Left kidney (tissue), 8 donors: ENCODE measurements at places on chromosomes 2 and 18. TPM values are rescaled to one million over a fixed set of nuclear protein-coding genes. Genes with fewer than 3 reads are reported as not detected.

The RAX gene
- not detected for polyA plus RNA-seq

The NYAP2 gene
- polyA plus RNA-seq = 0.17 TPM

The FNDC4 gene
- 6.8 TPM for polyA plus RNA-seq

The GKN2 gene
- not detected for polyA plus RNA-seq

The RUFY4 gene
- polyA plus RNA-seq = 0.32 TPM

The ICOS gene
- not detected for polyA plus RNA-seq

The DAW1 gene
- polyA plus RNA-seq = 0.52 TPM

The TMEM178A gene
- polyA plus RNA-seq = 102 TPM

The UGT1A10 gene
- polyA plus RNA-seq = not detected

The MC5R gene
- polyA plus RNA-seq = 0.22 TPM

The SCYGR5 gene
- polyA plus RNA-seq = not detected

The CHRND gene
- 0.96 TPM for polyA plus RNA-seq

The UGT1A6 gene
- 2.7 TPM for polyA plus RNA-seq

The SLC30A3 gene
- 6.2 TPM for polyA plus RNA-seq
